ENCODE measurements at places on chromosomes 16 and 17. TPM values are rescaled to one million over a fixed set of nuclear protein-coding genes. Genes with fewer than 3 reads are reported as not detected.

- DNase-seq, result peak; percentile 45
Observed at GRCh38 chr16:22217890-22218730, 12.0 kb downstream of the EEF2K start.

GRCh38 chr17:66713533-66714042 lies 121.3 kb upstream of the CACNG5 start:
- DNase-seq, result peak; percentile 41

The NXN gene
- 31.1 TPM for polyA plus RNA-seq

DNA sequence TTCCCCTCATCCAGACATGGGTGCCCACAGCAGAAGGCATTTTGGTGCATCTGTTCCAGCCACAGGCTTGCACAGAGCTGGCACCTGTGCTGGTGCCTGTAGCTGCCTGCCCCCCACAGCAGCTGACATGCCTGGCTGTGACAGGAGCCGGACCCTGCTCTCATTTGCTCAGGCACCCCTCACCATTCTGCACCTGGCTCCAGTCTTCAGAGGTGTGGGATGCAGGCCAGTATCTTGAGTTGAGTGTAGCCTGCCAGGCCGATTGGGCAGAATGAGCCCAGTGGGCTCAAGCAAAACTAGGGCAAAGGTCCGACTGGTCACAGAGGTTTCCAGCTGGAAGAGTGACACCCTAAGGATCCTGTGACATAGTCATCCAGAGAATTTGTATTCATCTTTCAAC lies 887.7 kb downstream of the CDH11 start:
- no peak for DNase-seq

DNA sequence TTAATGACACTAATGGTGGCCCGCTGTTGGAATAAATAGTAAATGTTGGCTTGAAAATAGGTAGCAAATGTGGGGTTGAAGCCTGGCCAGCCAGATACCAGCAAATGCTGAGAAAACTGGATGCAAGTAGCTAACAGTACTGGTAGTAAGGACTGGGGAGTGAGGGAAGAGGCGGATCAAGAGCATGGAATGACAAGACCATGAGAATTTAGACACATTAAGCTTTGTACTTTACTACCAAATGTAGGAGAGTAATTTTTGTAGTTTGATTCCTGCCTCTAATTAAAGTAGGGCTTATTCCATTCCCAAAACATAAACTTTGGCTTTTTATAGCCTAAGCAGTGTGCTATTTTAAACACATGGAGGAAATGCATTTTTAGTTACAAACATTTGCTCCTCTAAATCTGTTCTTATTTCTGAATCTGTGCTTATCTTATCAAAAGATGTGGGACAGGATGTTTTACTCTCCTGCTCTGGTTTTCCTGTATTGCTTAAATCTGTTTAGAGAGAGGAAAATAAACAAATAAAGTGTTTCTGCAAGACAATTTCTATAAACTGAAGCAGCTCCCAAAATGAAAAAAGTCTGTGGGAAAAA lies 44.1 kb downstream of the CFDP1 start:
- no peak for DNase-seq

- DNase-seq, result no peak
Observed at GRCh38 chr16:50940275-50940854, 198.5 kb downstream of the CYLD start.

DNA sequence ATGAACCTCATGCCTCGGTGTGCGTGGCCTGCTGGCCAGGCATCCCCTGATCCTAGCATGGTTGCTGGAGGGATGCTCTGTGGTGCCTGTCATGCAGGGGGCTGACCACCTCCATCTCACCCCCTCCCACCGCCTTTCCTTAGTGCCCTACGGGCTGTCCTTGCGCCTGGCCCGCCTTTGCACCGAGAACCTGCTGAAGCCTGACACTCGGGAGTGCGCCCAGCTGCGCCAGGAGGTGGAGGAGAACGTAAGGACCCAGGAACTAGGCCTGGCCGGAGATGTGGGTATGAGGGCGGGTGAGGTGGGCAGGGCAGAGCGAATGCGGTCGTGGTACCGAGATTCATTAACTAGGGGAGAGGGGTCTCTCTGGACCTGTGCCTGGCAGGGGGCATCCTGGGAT lies 19.0 kb downstream of the ITGB4 start:
- no peak for DNase-seq

DNA sequence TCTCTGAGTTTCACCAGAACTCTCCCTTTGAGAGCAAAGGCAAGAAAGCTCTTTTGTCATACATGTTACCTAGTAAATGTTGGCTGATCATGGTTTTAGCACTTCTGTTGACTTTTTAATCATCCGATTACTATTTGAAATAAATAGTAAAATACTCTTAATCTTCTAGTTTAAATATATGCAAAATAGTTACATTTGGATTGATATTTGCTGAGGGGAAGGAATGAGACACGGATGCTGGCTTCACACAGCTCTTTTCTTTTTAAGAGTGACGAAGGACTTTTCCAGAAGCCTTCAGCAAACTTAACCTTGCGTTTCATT lies 9.4 kb downstream of the NFATC3 start:
- DNase-seq, result no peak

The IL34 gene
- polyA plus RNA-seq, result 0.40 TPM

Measured in A549 (cell line).